ENCODE measurements at places on chromosomes 2 and 18.
A peak's percentile ranks its signal among the peaks of the same experiment; 100 is the strongest.

- no peak for DNase-seq
Measured at GRCh38 chr2:145203891-145204290, 684.0 kb upstream of the ZEB2 start.

GRCh38 chr2:25293958-25294562, 47.7 kb downstream of the DNMT3A start:
- no peak for DNase-seq

GRCh38 chr2:132884292-132884691, 214.3 kb upstream of the LYPD1 start:
- no peak for DNase-seq

- no peak for DNase-seq
Measured at GRCh38 chr2:157325786-157326185, at the start of gene ERMN. ERMN (minus strand) TSS chr2:157325824; CDS start chr2:157325642, 182 bp downstream.

DNA sequence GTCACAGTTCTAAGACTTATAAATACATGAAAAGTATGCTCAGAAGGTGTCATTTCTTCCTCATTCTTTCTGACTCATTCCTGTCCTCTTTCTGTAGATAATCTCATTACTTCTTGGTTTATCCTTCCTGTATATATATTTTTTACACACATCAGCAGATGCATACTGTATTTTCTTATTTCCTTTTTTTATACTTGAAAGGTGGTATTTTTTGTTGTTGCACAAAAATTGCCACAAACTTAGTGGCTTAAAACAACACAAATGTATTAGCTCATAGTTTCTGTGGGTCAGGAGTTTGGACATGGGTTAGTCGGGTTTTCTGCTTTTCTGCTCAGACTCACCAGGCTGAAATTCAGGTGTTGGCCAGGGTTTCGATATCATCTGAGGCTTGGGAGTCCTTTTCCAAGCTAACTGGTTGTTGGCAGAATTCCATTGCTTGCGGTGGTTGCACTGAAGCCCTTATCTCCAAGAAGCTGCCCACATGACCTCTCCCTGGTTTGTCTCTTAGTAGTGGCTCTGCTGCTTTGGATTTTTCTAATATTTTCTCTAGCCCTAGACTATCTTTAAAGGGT, 162.6 kb downstream of the FMNL2 start:
- DNase-seq, result no peak

DNA sequence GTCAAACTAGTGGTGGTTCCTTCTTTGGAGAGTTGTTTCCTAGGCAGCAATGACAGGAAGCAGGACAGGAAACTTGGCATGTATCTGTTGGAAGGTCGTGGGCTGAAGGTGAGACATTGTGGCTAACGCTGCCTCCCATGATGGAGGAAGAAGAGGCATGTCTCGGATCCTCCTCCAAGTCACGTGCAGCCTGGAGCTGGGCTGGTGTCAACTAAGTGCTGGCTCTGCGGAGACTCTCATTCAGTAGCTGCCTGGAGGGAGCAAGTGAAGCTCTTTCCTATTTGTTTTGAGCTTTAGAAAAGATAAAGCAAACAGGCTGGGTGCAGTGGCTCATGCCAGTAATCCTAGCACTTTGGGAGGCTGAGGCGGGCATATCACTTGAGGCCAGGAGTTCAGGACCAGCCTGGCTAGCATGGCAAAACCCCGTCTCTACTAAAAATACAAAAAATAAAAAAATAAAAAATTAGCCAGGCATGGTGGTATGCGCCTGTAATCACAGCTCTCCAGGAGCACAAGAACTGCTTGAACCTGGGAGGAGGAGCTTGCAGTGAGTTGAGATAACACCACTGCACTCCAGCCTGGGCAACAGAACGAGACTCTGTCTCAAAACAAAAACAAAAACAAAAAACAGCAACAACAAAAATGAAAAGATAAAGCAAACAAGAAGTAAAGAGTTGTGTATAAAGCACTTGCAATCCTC, 28.2 kb upstream of the INO80C start:
- DNase-seq, result no peak

GRCh38 chr2:235820571-235820970, 326.7 kb downstream of the AGAP1 start:
- no peak for DNase-seq

DNA sequence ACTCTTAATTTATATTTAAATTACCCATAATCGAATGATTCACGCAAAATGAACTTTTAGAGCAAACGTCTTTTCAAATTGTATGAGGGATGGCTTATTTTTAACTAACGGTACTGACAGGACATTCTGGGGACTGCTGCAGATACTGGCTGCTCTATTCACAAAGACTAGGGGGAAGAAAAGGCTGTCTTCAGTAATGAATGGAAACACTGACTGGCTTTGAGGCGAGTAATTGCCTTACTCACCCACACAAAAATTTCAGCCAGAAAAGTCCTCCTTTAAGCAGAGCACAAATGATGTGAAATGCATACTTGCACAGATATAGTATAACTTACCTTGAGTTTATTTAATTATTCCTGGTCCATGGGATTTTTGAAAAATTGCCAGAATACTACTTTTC, 852.6 kb downstream of the DPP10 start:
- DNase-seq, result no peak

DNA sequence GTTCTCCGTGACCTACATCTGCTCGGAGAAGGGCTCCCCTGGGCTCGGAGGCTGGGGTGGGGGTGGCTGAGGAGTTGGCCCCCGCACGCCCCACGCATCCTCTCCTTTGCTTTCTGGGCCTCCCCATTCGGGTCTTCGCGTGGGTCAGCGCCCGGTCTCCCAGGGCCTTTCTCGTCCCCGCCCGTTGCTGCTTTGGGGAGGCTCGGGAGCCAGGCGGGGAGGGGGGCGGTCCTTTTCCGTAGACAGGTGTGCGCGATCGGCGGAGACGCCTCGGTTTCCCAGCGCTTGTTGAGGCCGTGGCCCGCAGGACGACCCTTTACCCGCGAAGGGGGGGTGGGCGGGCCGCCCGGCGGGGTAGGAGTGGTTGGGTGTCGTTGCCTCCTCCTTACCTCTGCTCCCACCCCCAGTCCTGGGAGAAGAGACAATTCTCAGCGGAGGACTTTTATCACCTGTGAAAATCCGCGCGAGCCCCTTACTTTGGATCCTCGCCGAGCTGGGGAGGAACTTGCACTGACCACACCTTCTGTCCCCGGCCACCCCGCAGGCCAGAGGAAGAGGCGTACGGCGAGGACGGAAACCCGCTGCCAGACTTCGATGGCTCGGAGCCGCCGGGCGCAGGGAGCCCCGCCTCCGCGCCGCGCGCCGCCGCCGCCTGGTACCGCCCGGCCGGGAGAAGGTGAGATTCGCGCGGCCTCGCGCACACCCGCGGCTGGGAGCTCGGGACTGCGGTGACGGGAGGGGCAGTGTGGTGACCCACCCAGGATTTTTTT, 2.6 kb downstream of the ADCYAP1 start:
- DNase-seq, result no peak

DNA sequence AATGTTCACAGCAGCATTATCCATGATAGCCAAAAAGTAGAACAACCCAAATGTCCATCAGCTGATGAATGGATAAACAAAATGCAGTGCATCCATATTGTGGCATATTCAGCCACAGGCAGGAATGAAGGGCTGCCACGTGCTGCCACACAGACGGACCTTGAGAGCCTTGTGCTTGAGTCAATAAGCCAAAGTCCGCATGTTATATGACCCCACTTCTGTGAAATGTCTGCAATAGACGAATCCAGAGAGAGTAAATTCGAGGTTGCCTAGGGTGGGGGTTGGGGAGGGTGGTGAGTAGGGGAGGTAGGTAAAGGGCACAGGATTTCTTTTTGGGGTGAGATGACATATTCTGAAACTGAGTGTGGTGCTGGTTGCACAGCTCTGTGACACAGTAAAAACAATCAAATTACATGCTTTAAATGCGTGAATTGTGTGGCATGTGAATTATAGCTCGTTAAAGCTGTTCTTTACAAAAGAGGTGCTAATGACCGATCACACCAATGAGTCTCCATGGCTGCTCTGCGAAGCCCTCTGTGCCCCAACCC, 38.9 kb upstream of the LDLRAD4 start:
- no peak for DNase-seq

GRCh38 chr2:136207665-136208064, 89.7 kb upstream of the CXCR4 start:
- DNase-seq, result no peak

DNA sequence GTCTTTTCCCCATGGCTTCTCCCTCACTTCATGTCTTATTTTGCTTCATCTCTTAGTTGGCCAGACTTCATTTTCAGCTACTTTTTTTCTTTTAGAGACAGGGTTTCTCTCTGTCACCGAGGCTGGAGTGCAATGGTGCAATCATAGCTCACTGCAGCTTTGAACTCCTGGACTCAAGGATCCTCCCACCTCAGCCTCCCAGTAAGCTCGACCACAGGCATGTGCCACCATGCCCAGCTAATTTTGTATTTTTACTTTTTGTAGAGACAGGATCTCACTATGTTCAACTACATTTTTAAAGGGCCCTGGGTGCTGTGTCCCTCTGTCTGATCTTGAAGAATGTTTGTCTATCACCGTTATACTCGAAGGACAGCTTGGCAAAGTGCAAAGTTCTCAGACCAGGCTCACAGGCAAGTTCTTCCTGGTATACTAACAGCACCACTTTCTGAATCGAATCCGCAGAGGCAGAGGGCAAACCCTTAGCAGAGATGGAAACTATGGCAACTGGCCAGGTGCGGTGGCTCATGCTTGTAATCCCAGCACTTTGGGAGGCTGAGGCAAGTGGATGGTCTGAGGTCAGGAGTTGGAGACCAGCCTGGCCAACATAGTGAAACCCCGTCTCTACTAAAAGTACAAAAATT, 60.9 kb downstream of the SOWAHC start:
- DNase-seq, result no peak

GRCh38 chr18:77601567-77601966, 351.9 kb downstream of the GALR1 start:
- DNase-seq, result no peak

DNA sequence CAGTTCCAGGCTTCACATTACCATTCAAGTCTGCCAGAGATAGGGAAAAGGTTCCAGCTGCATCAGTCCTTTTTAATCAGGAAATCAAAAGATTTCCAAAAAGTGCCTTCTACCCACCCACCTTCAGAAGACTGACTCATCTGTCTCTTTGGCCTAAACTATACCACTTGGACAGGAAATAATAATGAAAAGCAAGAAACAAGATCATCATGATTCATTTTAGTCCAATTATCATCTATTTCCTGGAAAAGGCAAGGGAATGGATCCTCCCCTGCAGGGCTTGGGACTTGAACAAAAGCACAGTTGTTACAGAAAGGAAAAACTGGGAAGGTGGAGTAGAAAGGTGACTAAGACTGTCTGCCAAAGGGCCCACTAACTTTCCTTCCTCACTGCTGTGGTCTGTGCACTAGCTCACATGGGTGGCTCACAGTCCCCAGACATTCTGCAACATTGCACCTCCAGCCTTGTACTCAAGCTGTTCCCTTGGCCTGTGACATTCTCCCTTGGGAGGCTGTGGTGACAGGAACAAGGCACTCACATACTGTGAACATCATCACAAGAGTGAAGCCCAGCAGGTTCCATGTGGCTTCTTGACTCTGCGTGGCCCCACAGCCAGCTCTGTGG, 75.3 kb downstream of the VSNL1 start:
- no peak for DNase-seq

DNA sequence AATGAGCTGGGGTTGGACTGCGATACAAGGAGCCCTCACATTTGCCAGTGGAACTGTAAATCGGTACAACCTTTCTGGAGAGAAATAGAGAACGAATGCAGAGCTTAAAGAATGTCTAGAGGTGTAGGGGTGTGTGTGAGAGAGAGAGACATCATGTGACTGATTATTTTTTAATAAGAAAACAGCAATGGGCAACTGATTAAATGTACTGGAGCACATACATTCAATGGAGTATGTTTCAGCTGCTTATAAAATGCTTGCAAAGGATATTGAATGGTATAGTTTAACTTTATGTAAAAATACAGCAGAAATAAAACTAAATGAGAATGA, 391 bp upstream of the TMEM17 start:
- no peak for DNase-seq

GRCh38 chr18:3524706-3525105, 74.7 kb downstream of the TGIF1 start:
- no peak for DNase-seq

DNA sequence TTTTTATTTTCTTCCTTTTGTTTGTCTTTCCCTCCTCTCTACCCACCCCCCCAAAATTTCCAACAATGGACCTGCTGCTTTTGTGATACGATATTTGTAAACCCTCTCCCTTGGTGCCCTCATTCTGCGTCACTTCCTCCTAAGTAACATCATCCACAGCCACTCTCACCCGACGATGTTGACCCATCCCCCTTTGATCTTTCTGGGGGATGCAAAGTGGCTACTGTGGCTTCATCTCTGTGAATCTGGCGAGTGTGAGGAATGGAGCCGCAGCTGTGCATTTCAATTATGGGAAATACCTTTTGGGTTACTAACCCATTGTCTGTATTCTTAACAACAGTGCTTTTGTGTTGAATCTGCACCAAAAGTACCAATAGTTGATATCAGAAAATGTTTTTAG, 19.4 kb downstream of the ANTXR1 start:
- DNase-seq, result no peak

DNA sequence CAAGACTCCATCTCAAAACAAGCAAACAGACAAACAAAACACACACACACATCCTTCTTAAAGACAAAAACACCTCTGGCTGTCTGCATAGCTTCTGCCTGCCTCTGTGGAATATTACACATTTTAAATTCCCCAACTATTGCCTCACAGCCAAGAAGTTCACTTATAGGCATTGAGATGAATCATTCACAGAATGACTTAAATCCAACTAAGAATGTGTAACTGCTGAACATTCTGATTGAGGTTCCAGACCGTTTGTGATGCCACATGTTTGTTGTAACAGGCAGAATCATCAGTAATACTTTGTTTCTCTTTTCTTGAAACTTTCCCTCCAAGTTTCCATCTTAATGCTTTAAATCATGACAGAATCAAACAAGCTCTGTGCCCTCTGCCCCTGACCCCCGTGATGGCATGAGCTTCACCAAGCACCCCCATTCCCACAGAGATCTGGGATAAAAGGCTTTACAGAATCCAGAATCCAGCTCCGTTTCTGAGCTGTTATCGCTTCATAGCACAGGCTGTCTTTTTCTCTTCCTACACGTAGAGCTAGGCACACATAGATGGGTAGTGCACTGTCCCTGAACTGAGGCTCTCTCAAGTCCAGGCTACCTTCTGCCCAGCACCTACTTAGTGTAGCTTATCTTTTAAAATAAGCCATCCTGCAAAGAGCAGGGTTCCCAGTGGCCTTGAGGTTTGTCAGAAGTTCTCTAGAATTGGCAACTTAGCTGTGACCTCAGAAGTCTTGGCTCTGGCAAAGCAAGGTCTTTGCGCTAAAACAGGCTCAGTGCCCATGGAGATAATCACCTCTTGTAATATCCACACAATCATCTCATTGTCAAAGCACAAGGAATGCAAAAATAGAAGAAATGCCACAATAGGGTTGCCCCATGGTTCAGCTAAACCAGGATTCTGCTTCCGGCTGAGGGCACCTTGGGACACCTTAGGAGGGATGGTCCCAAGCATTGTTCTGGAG, 32.9 kb downstream of the EPAS1 start:
- DNase-seq, result no peak

GRCh38 chr18:63972002-63972376, 2.1 kb downstream of the SERPINB8 start:
- no peak for DNase-seq

GRCh38 chr18:5894611-5895298, 567 bp downstream of the TMEM200C start:
- peak; percentile 71 for DNase-seq

Measured in left forelimb (tissue), 1 donor.